ENCODE measurements at places on chromosomes 16 and 17.

DNA sequence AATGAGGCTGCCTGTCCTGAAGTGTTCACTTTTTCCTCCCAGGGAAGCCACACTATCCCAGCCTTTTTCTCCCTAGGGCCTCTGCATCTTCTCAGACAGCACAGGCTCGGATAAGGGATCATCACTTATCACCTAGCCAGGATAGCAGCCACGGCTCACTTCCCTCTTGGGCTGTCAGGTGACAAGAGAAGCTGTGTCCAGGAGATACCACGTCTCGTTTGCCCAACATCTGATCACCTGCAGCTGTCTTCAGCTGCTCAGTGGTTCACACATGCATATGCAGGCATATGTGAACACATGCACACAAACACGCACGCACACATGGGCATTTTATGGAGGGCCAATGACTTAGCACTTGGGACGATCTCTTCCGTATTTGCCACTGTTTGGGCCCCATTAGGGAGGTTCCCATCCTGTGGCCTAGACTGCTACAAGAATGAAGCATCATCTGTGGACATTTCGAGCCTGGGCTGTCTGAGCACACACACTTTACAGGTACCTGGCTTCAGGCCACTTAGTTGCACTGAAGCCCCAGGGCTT, 32.4 kb upstream of the ADORA2B start:
- DNase-seq, result no peak

- no peak for DNase-seq
These were observed 101.9 kb downstream of the KCNJ2 start for GRCh38 chr17:70271200-70271599.

DNA sequence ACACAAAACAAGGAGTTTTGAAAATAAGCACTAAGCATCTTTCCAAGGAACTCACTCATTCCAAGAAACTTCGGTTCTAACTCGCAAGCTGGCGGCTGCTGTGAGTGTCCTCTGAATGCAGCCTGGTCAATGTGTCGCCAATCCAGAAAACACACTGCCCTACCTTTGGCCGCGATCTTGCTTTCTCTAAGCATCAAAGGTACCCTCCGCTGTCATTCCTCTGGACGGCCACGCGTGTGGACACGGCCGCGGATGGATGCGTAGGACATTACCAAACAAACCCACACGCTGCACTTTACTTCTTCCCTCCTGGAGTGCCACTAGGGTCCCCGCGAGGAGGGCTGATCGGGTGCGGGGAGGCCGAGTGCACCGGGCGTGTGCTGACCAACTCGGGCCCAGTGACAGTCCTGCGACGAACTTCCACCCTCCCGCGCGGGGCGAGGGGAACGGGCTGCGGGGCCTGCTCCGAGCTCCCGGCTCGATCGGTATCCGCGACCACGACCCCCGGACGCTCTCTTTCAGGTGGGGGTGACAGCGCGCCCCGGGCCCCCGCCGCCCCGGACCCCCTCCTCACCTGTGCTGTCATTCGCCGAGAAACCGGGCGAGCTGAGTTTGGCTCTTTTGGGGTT, 1.1 kb downstream of the CREBBP start:
- DNase-seq, result no peak

- DNase-seq, result peak; percentile 92
These were observed 5.7 kb upstream of the MPRIP start for GRCh38 chr17:17036524-17036998.

DNA sequence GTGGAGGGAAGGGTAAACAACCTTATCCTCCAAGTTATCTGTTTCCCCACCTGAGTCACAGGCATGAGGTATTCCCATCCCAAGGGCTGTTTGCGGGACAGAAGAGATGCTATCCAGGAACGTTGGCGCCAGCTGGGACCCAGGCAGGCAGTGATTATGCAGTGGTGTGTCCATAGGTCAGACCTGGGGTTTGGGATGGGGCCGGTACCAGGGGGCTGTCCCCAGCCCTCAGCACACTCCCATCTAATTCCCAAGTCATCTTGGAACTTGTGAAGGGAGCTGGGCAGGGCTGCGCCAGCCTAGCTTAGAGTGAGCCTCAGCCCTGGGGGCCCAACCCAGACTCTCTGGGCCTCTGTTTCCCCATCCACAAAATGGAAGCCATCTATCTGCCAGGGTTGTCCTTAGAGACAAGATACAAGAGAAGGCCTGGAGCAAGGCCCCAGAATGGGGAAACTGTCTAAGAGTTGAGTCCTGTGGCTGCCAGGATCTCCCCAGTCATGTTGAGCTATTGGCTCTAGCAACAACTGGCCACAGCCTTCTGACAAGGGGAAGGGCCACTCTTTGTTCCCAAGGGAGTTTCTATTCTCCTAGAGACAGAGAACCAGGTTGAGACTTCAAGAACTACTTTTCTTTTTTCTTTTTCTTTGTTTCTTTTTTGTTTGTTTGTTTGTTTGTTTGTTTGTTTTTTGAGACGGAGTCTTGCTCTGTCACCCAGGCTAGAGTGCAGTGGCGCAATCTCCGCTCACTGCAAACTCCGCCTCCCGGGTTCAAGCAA, 9.8 kb upstream of the JUP start:
- DNase-seq, result no peak

- DNase-seq, result no peak
These were observed 10.0 kb upstream of the ABCA3 start for GRCh38 chr16:2350500-2350899.

DNA sequence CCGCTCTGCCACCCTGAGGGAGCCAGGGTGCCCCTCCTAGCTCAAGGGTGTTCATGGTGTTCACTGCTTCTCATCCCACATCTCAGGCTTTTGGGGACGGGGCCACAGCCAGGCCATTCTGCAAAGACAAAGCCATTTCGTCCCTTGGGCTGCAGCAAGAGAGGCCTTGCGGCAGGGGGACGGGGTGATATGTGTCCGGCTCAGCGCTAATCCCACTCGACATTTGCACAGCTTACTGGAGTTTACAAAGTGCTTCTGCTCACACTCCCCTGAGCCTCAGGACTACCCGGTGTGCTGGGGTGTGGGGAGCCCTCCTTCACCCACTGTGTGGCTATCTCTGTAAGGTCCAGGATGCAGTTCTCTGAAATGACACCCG, 84.3 kb downstream of the RTN4RL1 start:
- no peak for DNase-seq

DNA sequence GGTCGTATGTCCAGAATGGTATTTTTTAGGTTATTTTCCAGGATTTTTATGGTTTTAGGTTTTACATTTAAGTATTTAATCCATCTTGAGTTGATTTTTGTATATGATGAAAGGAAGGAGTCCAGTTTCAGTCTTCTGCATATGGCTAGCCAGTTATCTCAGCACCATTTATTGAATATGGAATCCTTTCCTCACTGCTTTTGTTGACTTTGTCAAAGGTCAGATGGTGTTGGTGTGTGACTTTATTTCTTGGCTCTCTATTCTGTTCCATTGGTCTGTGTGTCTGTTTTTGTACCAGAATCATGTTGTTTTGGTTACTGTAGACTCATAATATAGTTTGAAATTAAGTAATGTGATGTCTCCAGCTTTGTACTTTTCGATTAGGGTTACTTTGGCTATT, 26.4 kb upstream of the TEKT1 start:
- DNase-seq, result no peak

- DNase-seq, result no peak
These were observed 12.4 kb downstream of the ACE start for GRCh38 chr17:63489291-63489690.

- DNase-seq, result no peak
These were observed 13.9 kb upstream of the LPCAT2 start for GRCh38 chr16:55494994-55495421.

GRCh38 chr17:64399767-64400156, 9.1 kb upstream of the PECAM1 start:
- DNase-seq, result no peak

- no peak for DNase-seq
These were observed 42.9 kb upstream of the C16orf78 start for GRCh38 chr16:49330562-49331201.

DNA sequence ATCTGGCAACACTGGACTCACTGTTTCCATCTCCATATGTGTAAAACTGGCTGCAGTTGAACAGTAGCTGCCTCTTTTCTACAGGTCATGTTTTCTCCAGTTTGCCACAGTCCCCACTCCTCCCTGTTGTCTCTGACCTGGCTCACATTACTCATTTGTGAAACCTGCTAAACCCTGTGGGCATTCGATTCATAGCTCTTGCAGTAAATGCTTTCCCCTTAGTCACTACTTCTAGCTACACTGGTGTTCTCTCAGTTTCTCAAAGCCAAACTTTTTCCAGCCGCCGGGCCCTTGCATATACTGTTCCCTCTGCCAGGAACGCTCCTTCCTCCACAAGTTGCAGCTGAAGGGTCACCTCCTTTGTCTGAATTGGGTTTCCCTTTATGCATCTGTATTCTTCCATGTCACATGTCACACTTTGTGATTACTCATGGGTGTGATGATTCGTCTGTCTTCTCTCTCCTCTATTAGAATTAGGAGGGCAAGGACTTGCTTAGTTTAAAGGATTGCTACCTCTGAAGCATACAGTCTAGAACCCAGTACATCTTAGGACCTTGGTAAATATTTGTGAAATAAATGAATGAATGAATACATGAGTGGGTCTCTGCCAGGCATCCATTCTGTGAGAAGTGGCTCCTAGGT, 15.0 kb upstream of the MT4 start:
- DNase-seq, result no peak

DNA sequence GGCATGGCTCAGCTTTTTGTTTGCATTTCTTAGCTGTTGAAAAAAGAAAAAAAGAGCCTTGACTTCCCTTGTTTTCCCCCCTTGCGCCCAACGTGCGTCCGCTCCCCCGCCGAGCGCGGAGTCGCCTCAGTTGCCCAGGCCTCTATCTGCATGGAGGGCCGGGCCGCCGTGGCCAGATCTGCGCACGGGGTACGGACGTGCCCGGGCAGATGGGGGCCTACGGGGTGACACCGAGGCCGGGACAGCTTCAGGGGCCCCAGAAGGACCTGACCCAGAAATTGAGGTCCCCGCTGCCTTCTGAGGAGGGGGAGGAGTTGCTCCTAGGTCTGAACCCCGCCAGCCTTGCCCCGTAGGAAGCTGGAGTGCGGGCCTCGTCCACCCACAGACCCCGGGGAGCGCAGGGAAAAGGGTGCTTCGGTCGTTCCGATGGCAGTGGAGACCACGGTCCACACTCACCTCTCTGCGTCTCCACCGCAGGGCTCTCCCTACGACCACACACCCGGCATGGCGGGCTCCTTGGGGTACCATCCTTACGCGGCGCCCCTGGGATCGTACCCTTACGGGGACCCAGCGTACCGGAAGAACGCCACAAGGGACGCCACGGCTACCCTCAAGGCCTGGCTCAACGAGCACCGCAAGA, 1.5 kb downstream of the IRX5 start:
- DNase-seq, result no peak

GRCh38 chr16:58197314-58198012, 443 bp downstream of the CSNK2A2 start:
- peak; percentile 8 for DNase-seq

DNA sequence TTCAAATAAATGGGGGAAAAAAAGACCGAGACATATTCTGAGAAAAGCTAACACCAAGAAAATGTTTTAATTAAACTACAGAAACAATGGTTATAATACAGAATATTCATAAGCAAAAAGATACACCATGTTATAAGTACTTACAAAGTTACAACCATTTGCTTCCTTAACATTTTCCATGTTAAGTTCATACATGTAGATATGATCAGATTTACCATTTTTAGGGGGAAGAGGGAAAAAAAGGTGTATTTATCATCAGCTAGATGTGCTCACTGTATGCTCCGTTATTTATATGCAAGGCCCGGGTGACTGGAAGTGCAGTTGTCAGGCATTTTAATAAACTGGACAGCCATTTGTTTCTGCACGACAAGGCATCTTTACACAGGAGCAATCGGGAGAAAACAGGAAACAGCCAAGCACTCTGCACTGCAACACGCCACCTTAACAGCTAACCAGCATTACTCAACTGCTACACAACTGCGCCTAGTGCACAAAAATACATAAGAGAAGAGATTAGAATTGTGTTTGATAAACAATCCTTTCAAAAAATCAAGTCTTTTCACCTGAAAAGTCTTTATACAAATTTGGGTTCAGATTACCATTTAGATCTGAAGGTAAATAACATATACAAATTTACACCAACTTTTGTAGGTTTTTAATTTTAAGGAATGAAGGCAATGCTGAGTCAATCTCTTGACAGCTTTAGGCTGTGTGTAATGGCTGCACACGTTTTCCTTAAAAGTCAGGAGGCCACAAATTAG, 2.9 kb downstream of the SRSF2 start:
- DNase-seq, result peak; percentile 14

DNA sequence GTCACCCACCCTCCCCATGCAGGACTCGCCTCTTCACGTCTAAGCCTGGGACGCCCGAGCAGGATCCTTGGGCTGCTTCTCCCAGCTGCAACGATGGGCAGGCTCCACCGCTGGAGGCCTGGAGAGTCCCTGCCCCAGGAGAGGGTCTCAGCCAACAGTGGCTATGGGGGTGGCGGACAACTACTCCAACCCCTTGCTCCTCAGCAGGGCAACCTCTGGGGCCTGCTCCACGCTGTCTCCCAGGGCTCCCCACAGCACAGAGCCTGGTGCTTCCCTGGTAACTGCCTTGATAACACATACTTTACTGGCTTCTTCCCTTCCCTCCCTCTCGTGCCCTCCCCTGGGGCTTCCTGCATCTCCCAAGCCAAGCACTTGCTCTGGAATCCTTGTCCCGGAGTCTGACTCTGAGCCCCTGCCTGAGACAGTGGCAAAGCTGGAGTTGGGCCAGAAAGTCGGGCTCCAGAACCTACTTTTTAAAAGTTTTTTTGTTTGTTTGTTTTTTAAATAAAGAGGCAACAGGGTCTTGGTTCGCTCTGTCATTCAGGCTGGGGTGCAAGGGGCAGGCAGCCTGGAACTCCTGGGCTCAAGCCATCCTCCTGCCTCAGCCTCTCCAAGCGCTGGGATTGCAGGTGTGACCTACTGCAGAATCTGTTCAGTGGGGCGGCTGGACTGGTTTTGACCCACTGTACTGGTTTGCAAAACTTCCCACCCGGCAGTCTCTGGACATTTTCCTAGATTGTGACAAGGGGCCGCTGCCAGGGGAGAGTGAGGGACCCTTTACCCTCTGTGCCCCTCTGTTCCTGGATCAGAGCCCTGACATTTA, 99.4 kb downstream of the TNFRSF13B start:
- DNase-seq, result no peak

- no peak for DNase-seq
These were observed 15.3 kb upstream of the TRIM37 start for GRCh38 chr17:59121901-59122480.

GRCh38 chr17:31320241-31320640, 1.2 kb downstream of the EVI2A start:
- DNase-seq, result no peak

- no peak for DNase-seq
These were observed 9.9 kb downstream of the FAM83G start for GRCh38 chr17:18994631-18995030.

GRCh38 chr16:71431176-71431575, 10.7 kb downstream of the TLE7 start:
- DNase-seq, result no peak

Measured in bone marrow (tissue), 2 donors.